ENCODE measurements at places on chromosomes 16 and 17.

DNA sequence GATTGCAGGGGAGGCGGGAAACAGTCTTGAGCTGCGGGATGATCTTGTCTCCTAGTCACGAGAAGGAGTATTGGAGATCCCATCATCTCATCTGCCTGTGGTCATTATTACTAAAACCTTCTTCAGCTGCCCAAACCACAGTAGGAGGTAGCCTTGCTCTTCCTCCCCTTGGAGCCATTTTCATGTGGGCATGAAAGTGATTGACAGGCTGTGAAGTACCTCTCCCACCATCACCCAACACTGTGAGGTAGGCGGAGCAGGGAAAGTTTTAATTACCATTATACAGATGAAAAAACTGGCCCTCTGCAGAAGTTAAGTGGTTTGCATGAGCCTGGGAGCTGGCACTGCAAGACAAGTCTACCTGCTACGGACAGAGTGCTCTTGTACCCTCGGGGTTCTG lies 237.3 kb downstream of the MSI2 start:
- DNase-seq = no peak

- no peak for DNase-seq
These were observed 345 bp downstream of the EMC8 start for GRCh38 chr16:85798901-85799496.

GRCh38 chr16:84348386-84348888 lies 19.9 kb upstream of the ATP2C2 start:
- DNase-seq = no peak

- no peak for DNase-seq
These were observed 435.0 kb downstream of the MAF start for GRCh38 chr16:79165506-79165905.

GRCh38 chr17:14204084-14204483 lies 32.6 kb downstream of the CDRT15 start:
- no peak for DNase-seq

DNA sequence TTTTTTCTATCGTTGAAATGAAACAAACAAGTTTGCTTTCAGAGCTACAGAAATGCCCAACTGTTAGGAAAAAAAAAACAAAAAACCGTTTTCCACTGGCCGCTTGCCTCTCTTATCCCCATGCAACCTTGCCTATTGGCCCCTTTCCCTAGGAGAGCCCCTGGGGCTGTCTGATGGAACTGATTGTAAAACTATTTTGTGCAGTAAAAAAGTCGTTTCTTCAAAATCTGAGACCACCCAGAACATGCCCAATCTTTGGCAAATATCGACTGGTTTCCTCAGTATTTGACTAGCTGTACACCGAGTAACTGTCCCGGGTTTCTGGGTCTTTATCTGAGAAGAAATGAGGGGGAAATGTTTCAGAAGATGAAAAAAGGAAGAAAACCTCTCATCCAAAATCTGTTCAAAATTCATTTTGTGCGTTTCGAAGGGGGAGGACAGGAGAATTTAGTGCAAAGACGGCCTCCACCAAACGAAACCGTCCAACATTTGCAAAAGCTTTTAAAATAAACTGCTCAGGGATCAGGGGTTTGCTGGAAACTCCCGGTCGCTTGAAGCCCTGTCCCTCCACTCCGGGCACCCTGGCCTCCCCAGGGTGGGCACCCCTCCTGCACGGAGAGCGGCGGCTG lies 1.1 kb upstream of the GNAO1 start:
- no peak for DNase-seq

DNA sequence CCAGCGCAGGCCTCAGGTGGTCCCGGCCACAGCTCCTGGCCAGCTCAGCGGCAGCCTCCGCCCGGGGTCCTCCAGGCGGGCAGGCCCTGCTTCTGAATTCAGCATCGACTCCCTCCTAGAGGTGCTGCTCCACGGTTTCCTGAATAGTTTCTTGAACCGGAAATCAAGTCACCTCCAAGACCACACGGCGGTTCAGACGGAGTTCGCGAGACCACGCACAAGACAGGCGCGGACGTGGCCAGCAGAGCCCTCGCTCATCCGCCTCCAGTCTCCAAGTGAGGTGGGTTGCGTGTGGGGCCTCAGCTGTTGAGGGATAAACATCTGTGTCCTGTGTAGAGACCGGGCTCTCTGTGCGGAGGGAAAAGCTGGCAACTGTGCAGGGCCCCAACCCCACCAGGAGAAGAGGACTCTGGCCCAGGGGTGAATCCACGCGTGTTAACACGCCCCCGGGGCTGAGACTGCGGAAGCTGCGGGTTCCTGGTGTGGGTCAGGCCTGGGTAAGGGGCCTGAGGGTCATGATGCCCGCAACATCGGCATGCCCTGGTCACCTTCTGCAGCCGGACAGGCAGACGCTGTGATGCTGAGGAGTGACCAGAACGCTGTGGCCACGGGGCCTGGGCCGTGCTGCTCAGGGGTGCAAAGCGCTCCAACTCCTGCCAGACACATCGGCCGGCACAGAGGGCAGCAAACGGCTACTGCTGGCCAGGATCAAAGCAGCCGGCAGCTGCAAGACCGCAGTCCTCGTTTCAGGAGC lies 55.0 kb upstream of the METRNL start:
- no peak for DNase-seq

DNA sequence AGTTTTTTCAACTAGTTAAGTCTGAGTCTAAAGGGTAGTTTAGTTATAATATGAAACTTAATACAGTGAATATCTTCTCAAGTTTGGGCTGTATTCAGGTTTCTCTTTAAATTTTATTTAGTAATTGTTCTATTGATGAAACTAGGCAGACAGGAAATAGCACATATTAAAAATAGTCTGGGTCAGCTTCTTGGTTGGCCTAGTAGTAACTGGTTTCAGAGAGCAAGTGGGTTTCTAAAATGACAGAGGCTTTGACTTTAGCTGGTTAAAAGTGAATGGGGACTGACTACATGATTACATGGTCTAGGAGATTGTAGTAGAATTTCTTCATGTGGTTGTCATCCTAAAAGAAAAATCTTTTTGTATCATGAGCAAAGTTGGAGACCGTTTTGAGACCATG lies 46.8 kb downstream of the OMG start:
- no peak for DNase-seq

- DNase-seq = no peak
These were observed 77.4 kb downstream of the SKAP1 start for GRCh38 chr17:48352630-48353029.

- DNase-seq = no peak
These were observed 401.3 kb downstream of the ZFHX3 start for GRCh38 chr16:72646615-72647014.

GRCh38 chr16:74218871-74219270 lies 77.7 kb upstream of the PSMD7 start:
- no peak for DNase-seq

- DNase-seq = no peak
These were observed 71.1 kb downstream of the LMF1 start for GRCh38 chr16:899683-900060.

- DNase-seq = peak; percentile 14
These were observed at the start of gene PHOSPHO1 for GRCh38 chr17:49230636-49231562. Gene PHOSPHO1, minus strand, starts transcription at chr17:49230787. Its CDS starts 4,096 bp downstream, at chr17:49226691.

DNA sequence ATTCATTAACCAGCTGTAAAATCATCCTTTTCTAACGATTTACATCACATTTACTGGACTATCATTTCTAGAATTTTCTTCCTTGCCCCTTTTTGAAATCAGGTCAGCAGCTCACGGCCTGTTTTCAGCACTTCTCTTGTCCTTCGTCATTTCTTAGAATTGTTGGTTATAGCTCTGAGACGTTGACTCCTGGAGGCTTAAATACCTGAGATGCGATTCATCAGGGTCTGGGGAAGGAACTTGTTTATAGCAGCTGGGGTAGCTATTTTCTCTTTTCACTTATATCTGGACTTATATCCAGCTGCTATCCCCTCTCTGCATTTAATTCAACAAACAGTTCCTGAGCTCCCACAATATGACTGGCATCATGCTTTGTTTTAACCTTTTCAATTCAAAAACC lies 338.7 kb upstream of the TNRC6C start:
- no peak for DNase-seq

GRCh38 chr16:51773071-51773890 lies 622.2 kb upstream of the SALL1 start:
- DNase-seq = no peak

GRCh38 chr17:75077496-75078283 lies 10.1 kb upstream of the SLC16A5 start:
- DNase-seq = no peak

DNA sequence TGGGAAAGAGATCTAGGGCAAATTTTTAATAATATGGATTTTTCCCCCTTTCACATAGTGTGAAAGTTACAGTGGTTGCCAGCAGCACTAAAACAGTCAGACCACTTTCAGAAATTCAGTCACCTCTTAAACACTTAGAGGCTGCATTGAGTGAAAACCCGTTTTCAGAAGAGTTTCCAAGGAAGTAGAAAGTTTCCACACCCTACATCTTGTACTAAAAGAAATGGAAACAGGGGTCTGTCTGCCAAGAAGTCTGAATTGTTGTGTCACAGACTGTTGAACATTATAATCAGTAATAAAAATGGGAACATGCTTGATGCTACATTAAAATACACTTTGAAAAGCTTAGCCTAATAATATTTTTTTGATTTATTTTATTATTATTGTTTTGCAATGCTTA lies 278.9 kb upstream of the KCNJ16 start:
- DNase-seq = no peak

DNA sequence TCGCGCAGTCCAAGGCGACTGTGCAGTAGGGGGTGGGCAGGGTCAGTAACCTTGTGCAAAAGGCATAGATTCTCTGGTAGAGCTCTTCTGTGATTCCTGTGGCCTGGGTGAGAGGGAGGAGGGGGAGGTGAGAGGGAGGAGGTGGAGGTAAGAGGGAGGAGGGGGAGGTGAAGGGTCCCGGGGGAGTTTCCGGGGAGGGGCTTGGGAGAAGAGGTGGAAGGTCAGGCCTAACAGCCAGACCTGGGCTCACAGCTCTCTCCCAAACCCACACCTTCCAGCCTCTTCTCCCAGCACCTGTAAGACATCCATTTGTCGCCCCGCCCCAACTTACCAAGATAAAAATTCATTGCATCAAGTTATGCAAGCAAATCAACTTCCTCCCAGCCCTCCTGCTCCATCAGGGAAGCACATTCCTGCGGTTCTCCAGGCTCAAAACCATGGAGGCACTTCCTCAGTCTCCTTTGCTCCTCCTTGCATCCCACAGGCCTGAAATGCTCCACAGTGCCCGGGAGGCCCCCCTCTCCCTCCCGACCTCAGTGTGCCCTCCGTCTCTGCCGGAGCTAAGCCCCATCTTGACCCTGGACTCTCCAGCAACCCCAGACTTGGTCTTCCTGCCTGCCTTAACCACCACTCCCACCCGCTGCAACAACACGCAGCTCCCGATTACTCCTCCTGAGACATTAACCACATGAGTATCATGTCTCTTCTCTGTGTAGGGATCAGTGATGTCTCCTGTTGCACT lies 30.5 kb downstream of the PIK3R6 start:
- no peak for DNase-seq

DNA sequence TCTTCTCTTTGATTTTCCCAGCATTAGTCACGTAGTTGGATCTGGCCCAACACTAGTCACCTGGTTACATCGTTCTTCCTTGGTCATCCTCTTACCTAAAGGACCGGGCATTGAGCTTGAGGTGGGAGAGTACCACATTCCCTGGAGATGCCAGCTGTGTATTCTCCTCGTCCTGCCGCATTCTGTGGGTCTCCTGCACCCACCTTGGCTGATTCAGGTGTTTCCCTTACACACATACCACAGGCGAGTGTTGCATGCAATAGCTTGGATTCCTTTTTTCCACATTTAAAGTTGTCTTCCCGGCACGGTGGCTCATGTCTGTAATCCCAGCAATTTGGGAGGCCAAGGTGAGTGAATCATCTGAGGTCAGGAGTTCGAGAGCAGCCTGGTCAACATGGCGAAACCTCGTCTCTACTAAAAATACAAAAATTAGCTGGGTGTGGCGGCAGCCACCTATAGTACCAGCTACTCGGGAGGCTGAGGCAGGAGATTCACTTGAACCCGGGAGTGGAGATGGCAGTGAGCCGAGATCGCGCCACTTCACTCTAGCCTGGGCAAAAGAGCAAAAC lies 21.6 kb upstream of the CLEC18C start:
- no peak for DNase-seq

DNA sequence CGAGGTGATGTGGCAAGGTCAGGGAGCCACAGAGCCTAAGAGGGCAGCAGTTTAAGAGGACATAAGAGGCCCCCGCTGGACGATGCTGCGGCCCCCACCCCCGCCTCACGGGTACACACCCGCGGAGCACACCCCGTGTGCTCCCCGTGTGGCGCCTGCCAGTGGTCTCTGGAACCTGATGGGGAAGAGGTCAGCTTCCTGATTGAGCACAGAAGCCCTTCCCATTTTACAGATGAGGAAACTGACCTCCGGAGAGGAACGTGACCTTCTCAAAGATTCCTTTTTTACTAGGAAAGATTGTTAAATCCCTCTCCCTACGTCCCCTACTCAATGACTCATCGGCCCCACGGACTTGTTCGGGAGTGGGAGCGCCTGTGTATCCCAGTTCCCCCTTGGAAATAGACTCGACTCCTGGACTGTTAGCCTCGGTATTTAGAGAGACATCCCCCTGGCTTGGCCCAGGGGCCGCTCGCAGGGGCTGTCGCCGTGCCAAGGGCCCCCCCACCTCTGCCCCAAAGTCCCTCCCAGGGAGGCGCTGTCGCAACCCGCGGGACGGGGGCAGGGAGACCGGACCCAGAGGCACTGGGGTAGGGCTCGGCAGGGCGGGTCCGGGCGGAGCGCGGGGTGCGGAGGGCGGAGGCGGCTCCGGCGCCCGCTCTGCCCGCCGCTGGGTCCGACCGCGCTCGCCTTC lies at the start of gene ABCC3:
Gene ABCC3, plus strand, starts transcription at position 658 of the 691 bp plus-strand sequence. CDS start 56 bp downstream, outside the sequence.
- no peak for DNase-seq

GRCh38 chr17:27264068-27264812 lies 29.7 kb upstream of the WSB1 start:
- DNase-seq = no peak

GRCh38 chr16:53501216-53501859 lies 1.7 kb downstream of the AKTIP start:
- DNase-seq = no peak

DNA sequence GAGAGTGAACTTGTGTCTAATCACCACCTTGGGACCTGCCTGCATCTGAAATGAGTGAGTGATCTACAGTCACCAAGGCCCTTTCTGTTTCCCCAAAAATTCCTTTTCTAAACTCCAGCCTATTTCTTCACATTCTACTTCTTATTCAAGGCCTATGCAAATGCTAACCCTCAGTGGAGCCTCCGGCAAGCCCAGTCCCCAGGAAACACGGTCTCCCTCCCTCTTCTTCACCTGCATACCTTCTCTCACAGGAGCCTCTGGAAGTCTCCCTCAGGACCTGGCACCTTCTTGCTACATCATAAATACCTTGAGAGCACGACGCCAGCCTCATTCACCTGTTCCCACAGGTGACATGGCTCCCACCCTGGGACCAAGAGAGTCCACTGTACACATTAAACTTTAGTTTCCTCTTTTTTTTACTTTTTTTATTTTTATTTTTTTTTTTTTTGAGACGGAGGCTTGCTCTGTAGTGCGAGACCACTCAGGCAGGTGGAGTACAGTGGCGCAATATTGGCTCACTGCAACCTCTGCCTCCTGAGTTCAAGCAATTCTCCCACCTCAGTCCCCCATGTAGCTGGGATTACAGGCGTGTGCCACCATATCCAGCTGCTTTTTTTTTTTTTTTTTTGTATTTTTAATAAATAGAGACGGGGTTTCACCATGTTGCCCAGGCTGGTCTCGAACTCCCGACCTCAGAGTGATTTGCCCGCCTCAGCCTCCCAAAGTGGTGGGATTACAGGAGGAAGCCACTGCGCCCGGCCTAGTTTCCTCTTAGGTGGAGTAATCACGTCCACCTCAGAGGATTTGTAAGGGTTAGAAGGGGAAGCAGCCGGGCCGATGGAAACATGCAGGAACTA lies 97.3 kb downstream of the ANKRD11 start:
- no peak for DNase-seq

Measured in NCI-H1048 (cell line).